ENCODE measurements at places on chromosomes 11 and 22.

GRCh38 chr11:112265659-112266409 is 5.2 kb upstream of the PLET1 start:
- DNase-seq: no peak
- no peaks in the 10 kb centered on the region for H3K27me3 ChIP-seq
- H3K4me1 ChIP-seq: no peaks in the 10 kb centered on the region
- H3K4me3 ChIP-seq: no peak overlapping the region
- no peaks in the 10 kb centered on the region for H3K36me3 ChIP-seq
- H3K27ac ChIP-seq: no peak overlapping the region

DNA sequence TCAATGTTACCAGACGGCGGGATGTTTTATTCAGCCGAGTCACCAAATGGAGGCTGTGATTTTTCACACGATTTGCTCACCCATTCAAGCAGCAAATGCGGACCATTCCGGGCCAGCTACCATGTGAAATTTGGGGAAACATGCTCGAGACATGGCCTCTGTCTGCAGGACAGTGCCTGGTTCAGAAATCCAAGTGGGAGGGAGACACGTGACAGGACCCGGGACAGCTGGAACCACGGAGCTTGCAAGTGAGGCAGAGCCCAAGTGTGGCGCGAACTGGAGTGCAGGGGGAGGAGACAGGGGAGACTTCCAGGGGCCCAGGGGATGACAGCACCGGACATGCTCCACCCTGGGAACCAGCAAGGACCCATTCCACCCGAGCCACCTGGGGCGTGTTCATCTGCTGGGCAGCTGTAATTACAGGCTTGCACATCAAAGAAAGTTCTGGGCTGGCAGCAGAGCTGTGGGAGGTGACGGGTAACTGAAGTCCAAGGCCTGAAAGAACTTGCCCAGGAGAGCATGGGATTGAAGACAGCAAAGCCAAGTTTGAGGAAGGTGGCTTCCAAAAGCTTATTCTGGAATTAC is 16.5 kb downstream of the CERK start:
- H3K4me3 ChIP-seq: no peak overlapping the region
- no peak overlapping the region for H3K27ac ChIP-seq
- H3K4me1 ChIP-seq: peaks cover 7% of the 10 kb centered on the region
- no peak for DNase-seq
- peaks cover 8% of the 10 kb centered on the region for H3K36me3 ChIP-seq

- H3K4me1 ChIP-seq: peaks cover 25% of the 10 kb centered on the region
- H3K4me3 ChIP-seq: no peak overlapping the region
- no peak overlapping the region for H3K27ac ChIP-seq
Measured at GRCh38 chr11:129608711-129609110, 206.9 kb upstream of the TMEM45B start.

GRCh38 chr11:8219257-8220021 is 44.2 kb downstream of the LMO1 start:
- no peak overlapping the region for H3K4me3 ChIP-seq
- H3K4me1 ChIP-seq: peaks cover 3% of the 10 kb centered on the region
- H3K27me3 ChIP-seq: peaks cover 11% of the 10 kb centered on the region
- H3K27ac ChIP-seq: no peak overlapping the region
- DNase-seq: no peak

- no peak for DNase-seq
- H3K36me3 ChIP-seq: no peaks in the 10 kb centered on the region
- no peak overlapping the region for H3K4me3 ChIP-seq
Measured at GRCh38 chr11:48037709-48038468, 57.5 kb downstream of the PTPRJ start.

DNA sequence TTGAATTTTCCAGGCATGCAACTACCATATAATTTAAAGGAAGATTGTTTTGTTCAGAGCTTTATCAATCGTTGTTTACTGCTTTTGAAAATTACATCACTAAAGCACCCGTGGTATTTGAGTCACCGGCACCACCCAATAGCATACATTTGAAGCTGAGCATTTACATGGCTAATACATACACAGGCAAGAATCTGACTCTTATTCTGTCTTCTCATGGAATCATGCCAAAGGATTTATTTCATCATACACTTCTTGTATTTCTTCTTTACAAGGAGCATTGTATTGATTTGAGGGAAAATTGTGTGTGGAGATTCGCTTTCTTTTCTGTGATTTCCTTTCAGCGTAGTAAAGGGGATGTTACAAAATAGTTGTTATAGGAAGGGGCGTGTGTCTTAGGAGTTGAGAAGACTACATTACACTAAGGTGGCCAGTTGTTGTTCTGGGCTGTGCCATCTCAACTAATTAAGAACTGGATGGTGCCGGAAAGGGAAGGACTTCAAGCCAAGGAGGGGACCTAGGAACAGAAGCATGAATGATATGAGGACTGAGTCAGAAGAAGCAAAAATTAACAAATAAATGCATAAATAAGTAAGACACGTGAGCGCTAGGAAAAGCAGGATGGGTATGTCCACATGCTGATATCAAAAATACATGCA is 12.9 kb upstream of the CD3E start:
- peak overlapping the region; percentile 62 for H3K27ac ChIP-seq
- peaks cover 28% of the 10 kb centered on the region for H3K4me1 ChIP-seq
- no peaks in the 10 kb centered on the region for H3K27me3 ChIP-seq
- no peak overlapping the region for H3K4me3 ChIP-seq
- no peaks in the 10 kb centered on the region for H3K36me3 ChIP-seq

DNA sequence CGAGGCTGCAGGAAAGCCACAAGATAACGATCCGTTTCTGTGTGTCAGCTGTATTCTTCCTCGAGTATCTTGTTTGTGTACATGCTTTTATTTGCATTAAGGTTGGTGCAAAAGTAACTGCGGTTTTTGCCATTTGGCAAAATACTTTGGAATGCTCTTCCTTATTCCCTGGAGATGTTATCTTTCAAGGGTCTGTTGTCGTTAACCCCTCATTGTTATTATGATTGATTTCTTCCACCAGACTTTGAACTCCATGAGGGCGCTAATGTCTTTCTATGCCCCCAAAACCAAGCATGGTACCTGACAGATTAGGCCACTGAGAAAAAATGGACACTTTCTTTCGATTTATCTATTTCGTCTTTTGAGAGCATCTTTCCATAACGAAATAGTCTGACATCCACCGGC is 563 bp upstream of the PSMA1 start:
- no peaks in the 10 kb centered on the region for H3K27me3 ChIP-seq
- H3K4me1 ChIP-seq: peaks cover 7% of the 10 kb centered on the region
- H3K4me3 ChIP-seq: peak overlapping the region; percentile 89
- H3K27ac ChIP-seq: peak overlapping the region; percentile 97

DNA sequence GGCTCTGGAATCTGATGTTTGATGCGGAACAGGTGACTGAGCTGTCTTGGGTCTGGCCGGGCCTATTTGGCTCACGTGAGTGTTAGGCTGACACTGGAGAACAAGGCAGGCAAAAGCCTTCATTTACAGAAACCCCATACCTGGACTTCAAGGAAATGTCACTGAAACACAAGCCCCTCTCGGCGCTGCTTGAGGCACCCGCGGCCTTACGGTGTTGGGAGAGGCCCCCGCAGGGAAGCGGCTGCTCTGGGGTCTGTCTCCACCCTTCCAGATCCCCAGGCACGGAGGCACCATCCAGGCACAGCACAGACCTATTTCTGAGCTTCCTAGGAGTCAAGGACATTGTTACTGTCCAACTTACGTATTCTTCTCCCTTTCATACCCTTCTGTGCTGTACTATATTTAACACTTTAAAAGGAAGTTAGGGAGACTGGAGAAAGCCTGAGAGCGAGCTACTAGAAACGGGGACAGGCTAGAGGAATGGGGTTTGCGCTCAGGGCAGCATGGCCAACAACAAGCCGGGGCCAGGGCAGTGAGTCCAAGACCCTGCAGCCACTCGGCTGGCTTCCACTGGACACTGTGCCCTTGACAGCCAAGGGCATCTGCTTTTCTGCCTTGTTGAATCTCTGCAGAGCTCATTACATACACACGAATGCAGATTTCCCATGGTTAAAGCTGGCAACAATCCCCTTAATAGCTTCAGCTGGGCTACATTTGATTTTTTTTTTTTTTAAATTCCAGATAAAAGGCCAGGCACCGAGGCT is 23.8 kb downstream of the DRD4 start:
- no peaks in the 10 kb centered on the region for H3K27me3 ChIP-seq
- H3K4me3 ChIP-seq: no peak overlapping the region
- DNase-seq: no peak
- H3K4me1 ChIP-seq: peaks cover 7% of the 10 kb centered on the region

DNA sequence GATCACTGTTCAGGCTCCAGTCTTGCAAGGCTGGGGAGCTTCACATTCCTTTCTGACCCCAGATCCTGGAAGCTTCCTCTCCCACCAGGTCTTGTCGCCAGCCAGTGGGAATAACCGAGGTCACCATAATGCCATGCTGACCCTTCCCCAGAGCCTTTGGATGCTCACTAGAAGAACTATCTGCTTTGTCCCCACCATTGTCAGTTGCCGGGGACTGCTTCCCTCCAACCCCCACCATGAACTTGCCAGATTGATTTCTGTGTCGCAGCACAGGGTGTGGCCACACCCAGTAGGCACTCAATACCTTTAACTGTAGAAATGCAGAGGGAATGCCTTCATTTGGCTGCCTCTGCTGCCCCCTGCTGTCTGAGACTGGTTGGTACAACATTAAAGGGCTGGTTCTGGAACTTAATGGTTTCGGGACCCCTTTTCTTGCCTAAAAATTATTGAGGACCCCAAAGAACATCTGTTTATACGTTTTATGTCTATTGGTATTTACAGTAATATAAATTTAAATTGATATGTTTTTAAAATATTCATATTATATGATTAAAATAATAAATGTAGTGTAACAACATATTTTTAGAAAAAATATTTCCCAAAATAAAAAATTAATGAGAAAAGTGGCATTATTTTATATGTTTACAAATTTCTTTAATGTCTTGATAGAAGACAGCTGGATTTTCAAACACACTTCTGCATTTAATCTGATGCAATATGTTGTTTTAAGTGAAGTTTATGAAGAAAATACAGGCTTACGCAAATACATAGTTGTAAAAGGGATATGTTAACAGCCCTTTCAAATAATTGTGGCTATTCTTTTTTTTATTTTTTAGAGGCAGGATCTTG is 6.7 kb upstream of the GDPD5 start:
- H3K27ac ChIP-seq: no peak overlapping the region
- peaks cover 4% of the 10 kb centered on the region for H3K27me3 ChIP-seq
- peaks cover 10% of the 10 kb centered on the region for H3K4me1 ChIP-seq
- H3K4me3 ChIP-seq: no peak overlapping the region

DNA sequence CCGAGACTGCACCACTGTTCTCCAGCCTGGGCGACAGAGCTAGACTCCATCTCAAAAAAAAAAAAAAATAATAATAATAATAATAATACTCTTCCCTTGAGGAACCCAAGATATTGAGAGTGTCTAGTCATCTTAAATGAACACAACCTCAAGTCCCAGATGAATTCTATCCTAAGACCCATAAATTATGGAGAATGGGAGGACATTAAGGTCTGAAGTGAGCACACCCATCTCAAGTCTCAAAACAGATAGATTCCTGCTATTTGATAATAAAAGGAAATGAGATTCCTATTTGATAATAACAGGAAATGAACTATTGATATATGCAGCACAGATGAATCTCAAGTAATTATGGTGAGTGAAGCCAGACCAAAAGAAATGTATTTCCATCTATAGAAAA is 51.5 kb downstream of the MAPK1 start:
- no peaks in the 10 kb centered on the region for H3K36me3 ChIP-seq
- no peak overlapping the region for H3K4me3 ChIP-seq
- DNase-seq: no peak
- H3K27ac ChIP-seq: peak overlapping the region; percentile 74

DNA sequence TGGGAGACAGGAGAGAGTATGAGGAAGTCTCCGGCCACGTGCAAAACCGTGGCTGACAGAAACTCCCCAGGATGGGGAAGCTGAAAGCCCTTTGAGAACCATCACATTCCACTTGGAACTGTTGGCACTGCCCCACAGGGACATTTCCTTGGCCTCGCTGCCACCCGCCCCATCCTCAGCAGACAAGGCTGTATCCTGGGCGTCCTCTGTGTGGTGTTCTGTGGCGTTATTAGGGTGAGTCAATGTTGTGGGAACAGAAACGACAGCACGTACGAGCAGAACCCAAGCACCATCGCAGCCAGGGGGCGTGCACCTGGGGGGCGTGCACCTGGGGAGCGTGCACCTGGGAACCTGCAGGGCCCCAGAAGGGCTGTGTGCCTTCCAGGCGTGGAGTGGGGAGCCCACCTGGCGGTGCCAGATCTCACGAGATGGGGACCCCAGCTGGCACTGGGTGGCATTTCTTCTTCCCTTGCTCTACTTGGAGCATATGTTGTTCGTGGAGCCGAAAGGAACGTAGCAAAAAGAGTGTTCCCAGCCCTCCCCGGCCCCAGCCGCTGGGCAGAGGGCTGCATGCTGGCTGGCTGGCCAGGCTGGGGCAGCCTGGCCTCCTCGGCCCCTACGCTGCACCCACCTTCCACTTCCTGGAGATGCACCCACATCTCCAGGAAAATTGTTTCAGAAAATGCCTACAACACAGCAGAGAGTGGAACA is 35.4 kb downstream of the NFAM1 start:
- peaks cover 15% of the 10 kb centered on the region for H3K27me3 ChIP-seq
- no peak for DNase-seq
- peaks cover 2% of the 10 kb centered on the region for H3K4me1 ChIP-seq
- no peak overlapping the region for H3K27ac ChIP-seq

- H3K27ac ChIP-seq: no peak overlapping the region
- no peak overlapping the region for H3K4me3 ChIP-seq
- H3K27me3 ChIP-seq: no peaks in the 10 kb centered on the region
- DNase-seq: no peak
Measured at GRCh38 chr11:91625495-91625894, 599.1 kb upstream of the FAT3 start.

DNA sequence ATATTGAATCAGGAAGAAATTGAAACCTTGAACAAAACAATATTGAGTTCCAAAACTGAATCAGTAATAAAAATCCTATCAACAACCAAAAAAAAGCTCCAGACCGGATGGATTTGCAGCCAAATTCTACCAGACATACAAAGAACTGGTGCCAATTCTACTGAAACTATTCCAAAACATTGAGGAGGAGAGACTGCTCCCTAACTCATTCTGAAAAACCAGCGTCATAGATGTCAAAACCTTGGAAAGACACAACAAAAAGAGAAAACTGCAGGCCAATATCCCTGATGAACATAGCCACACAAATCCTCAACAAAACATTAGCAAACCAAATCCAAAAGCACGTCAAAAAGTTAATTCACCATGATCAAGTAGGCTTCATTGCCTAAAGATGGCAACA is 353.8 kb downstream of the TMEM135 start:
- H3K27me3 ChIP-seq: no peaks in the 10 kb centered on the region
- peaks cover 5% of the 10 kb centered on the region for H3K4me1 ChIP-seq
- no peaks in the 10 kb centered on the region for H3K36me3 ChIP-seq
- H3K27ac ChIP-seq: no peak overlapping the region
- DNase-seq: no peak
- no peak overlapping the region for H3K4me3 ChIP-seq

DNA sequence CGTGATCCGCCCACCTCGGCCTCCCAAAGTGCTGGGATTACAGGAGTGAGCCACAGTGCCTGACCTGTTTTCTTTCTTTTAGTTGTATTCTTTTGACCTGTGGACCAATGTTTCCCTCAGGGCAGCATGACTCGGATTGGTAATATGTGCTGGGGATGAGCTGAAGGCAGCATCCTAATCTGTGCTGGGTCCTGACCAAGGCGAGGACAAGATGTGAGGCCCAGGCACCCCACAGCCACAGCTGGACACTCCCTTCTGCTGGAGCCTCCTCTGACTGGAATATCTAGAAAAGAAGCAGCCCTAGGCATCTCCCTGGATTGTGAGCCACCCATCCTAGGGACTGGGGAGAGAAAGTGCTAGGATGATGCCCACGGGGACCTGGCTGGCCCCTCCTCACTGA is 105.4 kb downstream of the PDE2A start:
- peak overlapping the region; percentile 50 for H3K27ac ChIP-seq
- H3K4me3 ChIP-seq: no peak overlapping the region
- no peak for DNase-seq
- H3K27me3 ChIP-seq: no peaks in the 10 kb centered on the region
